ENCODE measurements at places on chromosomes 12 and 14. TPM values are rescaled to one million over a fixed set of nuclear protein-coding genes. Genes with fewer than 3 reads are reported as not detected.

- no peak for DNase-seq
- no peaks in the 10 kb centered on the region for H3K36me3 ChIP-seq
- H3K4me3 ChIP-seq = no peak overlapping the region
- no peaks in the 10 kb centered on the region for H3K4me1 ChIP-seq
- H3K27me3 ChIP-seq = no peaks in the 10 kb centered on the region
Measured at GRCh38 chr12:61161961-61162360, 1098.2 kb upstream of the USP15 start.

DNA sequence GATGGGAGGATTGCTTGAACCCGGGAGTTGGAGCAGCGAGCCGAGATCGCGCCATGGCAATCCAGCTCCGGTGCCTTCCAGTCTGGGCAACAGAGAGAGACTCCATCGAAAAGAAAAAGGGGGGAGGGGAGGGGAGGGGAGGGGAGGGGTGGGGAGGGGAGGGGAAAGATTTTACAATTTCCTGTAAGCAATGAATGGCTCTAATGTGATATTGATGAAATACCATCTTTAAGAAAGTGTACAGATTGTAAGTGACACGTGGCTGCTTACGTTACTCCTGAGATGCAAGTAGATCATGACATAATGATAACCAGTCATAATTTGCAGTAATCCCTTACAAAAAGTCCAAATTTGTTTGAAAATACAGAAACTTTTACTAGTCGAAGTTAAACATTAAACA is 1.4 kb downstream of the SLC25A21 start:
- H3K27ac ChIP-seq = no peak overlapping the region
- H3K27me3 ChIP-seq = no peaks in the 10 kb centered on the region
- DNase-seq = no peak
- peaks cover 4% of the 10 kb centered on the region for H3K4me1 ChIP-seq
- H3K36me3 ChIP-seq = no peaks in the 10 kb centered on the region
- H3K4me3 ChIP-seq = no peak overlapping the region

- H3K4me3 ChIP-seq = no peak overlapping the region
- H3K27me3 ChIP-seq = no peaks in the 10 kb centered on the region
- no peak for DNase-seq
- no peak overlapping the region for H3K27ac ChIP-seq
- no peaks in the 10 kb centered on the region for H3K4me1 ChIP-seq
Measured at GRCh38 chr14:105119408-105120025, 49.1 kb downstream of the JAG2 start.

DNA sequence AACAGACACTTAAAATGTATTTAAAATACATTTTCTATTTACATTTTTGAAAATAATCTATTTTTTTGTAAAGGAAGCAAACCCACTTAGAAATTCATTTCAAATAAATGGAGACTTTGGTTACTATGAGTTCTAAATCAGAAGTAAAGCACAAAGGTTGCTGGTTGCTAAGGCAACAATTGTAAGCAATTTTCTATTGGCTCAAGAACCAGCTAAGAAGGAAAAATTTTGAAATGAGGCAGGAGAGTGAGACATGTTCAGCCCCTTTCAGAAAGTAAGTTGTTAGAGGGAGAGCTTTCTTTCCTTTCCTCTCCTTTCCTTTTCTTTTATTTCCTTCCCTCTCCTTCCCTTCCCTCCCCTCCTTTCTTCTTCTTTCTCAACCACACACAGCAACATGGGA is 80.7 kb downstream of the PRMT8 start:
- DNase-seq = no peak
- H3K27me3 ChIP-seq = no peaks in the 10 kb centered on the region
- no peak overlapping the region for H3K4me3 ChIP-seq
- H3K27ac ChIP-seq = no peak overlapping the region

- H3K4me3 ChIP-seq = no peak overlapping the region
- no peaks in the 10 kb centered on the region for H3K27me3 ChIP-seq
- H3K36me3 ChIP-seq = no peaks in the 10 kb centered on the region
- H3K27ac ChIP-seq = no peak overlapping the region
Measured at GRCh38 chr12:92541731-92542130, 161.1 kb upstream of the PLEKHG7 start.

- DNase-seq = no peak
- no peak overlapping the region for H3K4me3 ChIP-seq
- H3K4me1 ChIP-seq = peaks cover 17% of the 10 kb centered on the region
- no peaks in the 10 kb centered on the region for H3K36me3 ChIP-seq
Measured at GRCh38 chr14:20679907-20680306, 4.5 kb upstream of the RNASE4 start.

GRCh38 chr14:61520576-61520975 is 174.7 kb upstream of the HIF1A start:
- H3K27ac ChIP-seq = no peak overlapping the region
- H3K4me1 ChIP-seq = peaks cover 48% of the 10 kb centered on the region
- DNase-seq = no peak
- no peaks in the 10 kb centered on the region for H3K36me3 ChIP-seq
- no peaks in the 10 kb centered on the region for H3K27me3 ChIP-seq

DNA sequence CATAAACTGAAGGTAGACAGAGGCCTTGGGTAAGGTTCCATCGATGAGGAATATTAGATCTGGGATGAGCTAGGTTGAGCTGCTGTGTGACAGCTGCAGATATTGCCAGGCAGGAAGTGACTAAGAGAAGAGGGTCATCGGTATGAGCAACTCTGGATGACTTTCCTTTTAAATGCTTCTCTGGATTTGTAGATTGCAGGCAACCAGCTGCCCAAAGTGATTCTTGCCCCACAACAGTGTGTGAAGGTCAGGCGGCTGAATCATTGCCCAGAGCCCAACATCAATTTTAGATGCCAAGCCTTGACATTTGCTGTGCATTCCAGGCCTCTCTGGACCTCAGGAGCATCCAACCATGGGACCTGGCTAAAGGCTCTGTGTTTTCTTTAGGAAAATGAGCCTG is 255.9 kb downstream of the DPF3 start:
- H3K27ac ChIP-seq = no peak overlapping the region
- no peaks in the 10 kb centered on the region for H3K36me3 ChIP-seq
- no peaks in the 10 kb centered on the region for H3K4me1 ChIP-seq
- H3K4me3 ChIP-seq = no peak overlapping the region
- H3K27me3 ChIP-seq = no peaks in the 10 kb centered on the region

DNA sequence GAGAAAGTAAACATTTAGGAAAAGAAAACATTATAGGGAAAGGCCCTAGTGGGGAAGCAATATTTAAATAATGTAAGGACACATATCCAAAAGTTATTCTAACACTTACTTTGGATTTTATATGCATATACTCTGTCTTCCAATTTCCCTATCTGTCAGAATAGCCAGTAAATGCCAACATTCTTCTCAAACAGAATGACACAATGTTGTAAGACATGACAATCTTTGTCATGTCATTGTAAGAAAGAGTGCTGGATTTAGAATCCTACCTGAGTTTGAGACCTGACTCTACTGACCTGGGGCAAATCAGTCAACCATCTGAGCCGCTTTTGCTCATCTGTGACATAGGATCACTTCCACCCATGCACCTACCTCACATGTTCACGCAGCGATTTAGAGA is 198.3 kb downstream of the PHLDA1 start:
- no peak for DNase-seq
- H3K27ac ChIP-seq = no peak overlapping the region
- no peaks in the 10 kb centered on the region for H3K27me3 ChIP-seq
- H3K4me3 ChIP-seq = no peak overlapping the region

- H3K4me3 ChIP-seq = peak overlapping the region; percentile 71
- peak; percentile 84 for DNase-seq
- H3K4me1 ChIP-seq = peaks cover 49% of the 10 kb centered on the region
- peaks cover 17% of the 10 kb centered on the region for H3K36me3 ChIP-seq
Measured at GRCh38 chr12:121799156-121799841, 4.5 kb upstream of the SETD1B start.

GRCh38 chr12:7107636-7108002 is 1.4 kb downstream of the C1RL start:
- H3K4me1 ChIP-seq = peaks cover 21% of the 10 kb centered on the region
- H3K4me3 ChIP-seq = peak overlapping the region; percentile 77
- peaks cover 20% of the 10 kb centered on the region for H3K36me3 ChIP-seq
- no peaks in the 10 kb centered on the region for H3K27me3 ChIP-seq
- DNase-seq = no peak

GRCh38 chr12:20463913-20464524 is 95.7 kb downstream of the PDE3A start:
- DNase-seq = no peak
- H3K27ac ChIP-seq = no peak overlapping the region
- no peaks in the 10 kb centered on the region for H3K27me3 ChIP-seq
- H3K4me1 ChIP-seq = no peaks in the 10 kb centered on the region

DNA sequence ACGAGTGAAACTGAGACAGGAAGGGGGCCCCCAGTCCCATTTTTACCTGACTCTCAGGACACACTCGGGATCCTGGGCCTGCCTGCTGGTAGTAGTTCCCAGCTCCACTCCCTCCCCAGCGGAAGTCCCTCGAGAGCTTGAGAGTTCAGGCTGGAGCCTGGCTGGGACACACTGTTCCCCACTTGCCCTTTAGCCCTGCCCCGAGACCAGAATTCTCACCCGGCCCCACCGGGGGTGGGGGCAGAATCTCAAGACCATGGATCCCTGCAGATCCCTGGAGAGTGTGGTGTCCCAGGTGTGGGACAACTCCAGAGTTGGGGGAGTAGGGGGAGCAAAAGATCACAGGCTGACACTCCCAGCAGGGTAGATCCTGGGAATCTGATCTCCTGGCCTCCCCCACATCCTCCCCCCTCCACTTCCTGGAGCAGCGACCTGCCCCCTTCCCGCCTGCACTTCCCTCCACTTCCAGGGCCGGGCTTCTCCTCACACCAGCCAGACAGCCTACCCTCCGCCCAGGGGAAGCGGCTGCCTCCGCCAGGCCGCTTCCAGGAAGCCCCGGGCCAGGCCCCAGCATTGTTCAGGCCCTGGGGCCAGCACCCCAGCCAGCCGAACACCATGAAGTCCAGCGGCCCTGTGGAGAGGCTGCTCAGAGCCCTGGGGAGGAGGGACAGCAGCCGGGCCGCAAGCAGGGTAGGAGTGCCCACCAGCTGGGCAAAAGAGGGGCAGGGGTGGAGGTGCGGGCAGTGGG is at the start of gene TNS2:
Gene TNS2 (plus strand): TSS at position 495 of the 748 bp plus-strand sequence. CDS start 121 bp downstream, at position 616.
- peaks cover 61% of the 10 kb centered on the region for H3K4me1 ChIP-seq
- H3K27me3 ChIP-seq = no peaks in the 10 kb centered on the region
- H3K4me3 ChIP-seq = peak within 1 kb of the TSS; percentile 86
- H3K36me3 ChIP-seq = peaks cover 18% of the 10 kb centered on the region

Gene CLEC4E
- 16.8 TPM for total RNA-seq

Gene WDHD1
- 3.5 TPM for total RNA-seq

Gene CD163L1
- total RNA-seq = 6.1 TPM

Gene SCARB1
- 35.3 TPM for total RNA-seq

Gene RAB21
- total RNA-seq = 83.8 TPM

Gene SYNDIG1L
- total RNA-seq = 2.9 TPM
